ENCODE measurements at places on chromosomes 3 and 15.

GRCh38 chr3:64743156-64743886, 55.5 kb upstream of the ADAMTS9 start:
- no peak for DNase-seq

GRCh38 chr3:157103280-157103679, 56.7 kb downstream of the CCNL1 start:
- no peak for DNase-seq

- no peak for DNase-seq
These were observed 284.2 kb downstream of the ROBO2 start for GRCh38 chr3:77324105-77324504.

DNA sequence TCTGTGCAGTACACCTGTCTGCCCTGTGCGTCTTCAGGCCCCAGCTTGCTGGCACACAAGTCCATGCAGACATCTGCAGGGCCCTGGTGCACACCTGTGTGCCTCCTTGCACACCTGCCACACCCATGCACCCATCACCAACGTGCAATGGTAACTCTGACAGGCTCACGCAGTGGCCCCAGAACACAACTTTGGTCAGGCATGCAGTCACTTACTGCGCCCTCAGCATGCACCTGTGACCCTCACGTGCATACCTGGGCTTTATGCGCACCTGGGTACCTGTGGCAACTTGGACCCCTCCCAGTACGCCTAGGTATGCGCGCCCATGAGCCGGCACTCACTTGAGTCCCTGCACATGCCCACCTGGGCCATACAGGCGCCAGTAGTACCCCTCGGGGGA, 1.7 kb downstream of the PLXND1 start:
- no peak for DNase-seq

- DNase-seq = no peak
These were observed at the start of gene TIGIT for GRCh38 chr3:114293838-114294535. TSS of gene TIGIT (plus strand) at chr3:114294028. CDS start at chr3:114294062, 34 bp downstream.

DNA sequence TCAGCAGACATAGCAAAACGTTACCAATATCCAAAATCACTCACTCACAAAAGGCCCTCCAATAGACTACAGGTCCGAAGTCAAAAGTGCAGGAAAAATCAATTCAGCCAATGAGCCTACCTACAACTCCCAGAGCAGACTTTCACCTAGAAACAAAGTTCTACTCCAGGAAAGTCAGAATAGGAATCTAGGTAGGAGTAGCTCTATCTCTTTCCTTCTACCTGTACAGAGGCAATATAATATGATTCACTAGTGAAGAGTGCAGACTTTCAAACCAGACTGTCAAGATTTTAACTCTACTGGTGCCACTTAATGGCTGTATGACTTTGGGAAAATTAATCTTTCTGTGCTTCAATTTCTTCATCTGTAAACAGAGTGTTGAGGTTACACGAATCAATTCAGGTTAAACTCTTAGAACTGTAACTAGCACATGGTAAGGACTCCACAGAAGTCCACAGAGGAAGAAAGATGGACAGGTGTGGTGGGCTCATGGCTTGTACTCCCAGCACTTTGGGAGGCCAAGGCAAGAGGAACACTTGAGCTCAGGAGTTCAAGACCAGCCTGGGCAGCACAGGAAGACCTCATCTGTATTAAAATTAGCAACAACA, 9.4 kb downstream of the DCUN1D1 start:
- no peak for DNase-seq

- DNase-seq = no peak
These were observed 156.4 kb upstream of the CBLB start for GRCh38 chr3:106025151-106025722.

DNA sequence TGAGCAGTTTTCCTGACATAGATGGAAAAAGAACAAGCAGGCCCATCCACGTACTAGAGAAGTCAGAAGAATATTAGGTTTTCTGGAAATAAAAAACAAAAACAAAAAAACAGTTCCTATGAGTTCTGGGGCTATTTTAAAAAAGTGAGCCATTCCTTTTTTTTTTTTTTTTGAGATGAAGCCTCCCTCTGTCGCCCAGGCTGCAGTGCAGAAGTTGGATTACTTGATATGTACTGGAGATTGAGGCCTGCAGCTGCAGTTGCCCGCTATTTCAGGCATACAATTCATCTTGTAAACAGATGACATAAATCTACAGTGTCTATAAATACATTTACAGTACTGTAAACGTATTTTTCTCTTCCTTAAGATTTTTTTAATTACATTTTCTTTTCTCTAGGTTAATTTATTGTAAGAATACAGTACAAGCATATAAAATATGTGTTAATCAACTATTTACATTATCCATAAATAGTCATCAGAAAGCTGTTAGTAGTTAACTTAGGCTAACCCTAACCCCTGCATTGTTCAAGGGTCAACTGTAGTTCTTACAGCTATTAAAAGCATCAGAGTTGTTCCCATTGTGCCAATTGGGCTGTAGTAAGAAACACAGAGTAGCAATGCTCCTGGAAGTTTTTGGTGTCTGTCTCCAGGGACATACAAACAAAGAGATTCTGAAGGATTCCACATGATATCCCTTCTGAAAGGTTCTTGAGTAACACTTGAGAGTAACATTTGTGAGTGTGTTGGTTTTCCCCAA, 11.2 kb upstream of the ACTL6A start:
- no peak for DNase-seq

DNA sequence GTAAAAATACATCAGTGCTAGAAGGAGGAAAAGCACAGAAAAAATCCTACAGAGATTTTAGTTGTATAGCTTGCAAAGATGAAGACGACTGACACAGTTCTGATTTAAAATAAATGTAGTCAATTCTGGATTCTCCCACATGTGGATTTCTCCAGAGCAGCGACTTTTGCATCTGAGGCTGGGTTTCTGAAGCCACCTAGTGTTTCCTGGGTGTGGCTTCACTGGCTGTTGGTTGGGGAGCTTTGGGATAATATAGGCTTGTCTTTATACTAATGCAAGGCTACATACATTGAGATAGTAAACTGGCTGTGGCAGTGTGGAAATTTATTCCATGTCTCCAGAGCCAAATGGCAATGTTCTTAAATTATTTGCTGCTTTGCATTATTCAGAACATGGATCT, 158.1 kb upstream of the FEZF2 start:
- no peak for DNase-seq

DNA sequence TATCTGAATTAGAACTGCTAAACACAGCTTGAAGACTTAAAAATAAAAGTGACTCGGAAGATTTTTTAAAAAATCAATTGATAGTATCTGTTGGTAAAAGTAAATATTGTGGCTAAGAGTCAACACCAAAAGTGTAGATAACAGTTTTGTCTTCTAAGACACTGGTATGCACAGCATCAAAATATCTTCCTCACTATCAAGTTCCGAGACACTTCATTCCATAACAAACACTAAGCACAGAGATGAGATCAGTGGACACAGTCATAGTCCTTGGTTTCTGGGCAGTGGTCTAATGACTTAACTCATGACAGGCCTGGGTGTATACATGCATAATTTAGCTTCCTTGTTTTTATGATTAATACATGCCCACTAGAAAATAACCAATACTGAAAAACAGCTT, 63.2 kb downstream of the PXYLP1 start:
- DNase-seq = no peak

GRCh38 chr3:45666757-45667431, 22.3 kb upstream of the SACM1L start:
- DNase-seq = no peak

GRCh38 chr15:75669191-75669878, 21.6 kb downstream of the SNX33 start:
- DNase-seq = no peak

- no peak for DNase-seq
These were observed 888 bp downstream of the TMOD3 start for GRCh38 chr15:51830276-51830806.

All from T follicular helper cell (primary cell).